ENCODE measurements at places on chromosomes 12 and 14.

- no peak for DNase-seq
Observed at GRCh38 chr14:72613975-72614319, 280.0 kb downstream of the DPF3 start.

DNA sequence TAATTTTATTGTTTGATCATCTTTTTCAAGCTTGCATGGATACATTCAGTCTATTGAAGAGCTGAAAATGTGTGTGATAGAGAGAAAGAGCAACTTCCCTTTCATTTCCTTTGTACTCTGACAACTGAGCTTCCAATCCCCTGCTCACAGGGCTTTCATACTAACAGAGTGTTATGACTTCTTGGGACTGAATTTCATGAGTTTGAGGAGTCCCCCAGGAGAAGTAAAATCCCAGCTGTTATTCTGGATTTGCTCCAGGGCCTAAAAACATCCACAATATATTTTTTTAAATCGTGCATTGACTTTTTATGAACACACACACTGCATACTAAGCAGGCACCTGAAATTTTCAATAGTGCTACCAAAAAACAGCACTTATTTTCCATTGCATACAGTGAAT, 195.8 kb upstream of the CAND1 start:
- DNase-seq = no peak

DNA sequence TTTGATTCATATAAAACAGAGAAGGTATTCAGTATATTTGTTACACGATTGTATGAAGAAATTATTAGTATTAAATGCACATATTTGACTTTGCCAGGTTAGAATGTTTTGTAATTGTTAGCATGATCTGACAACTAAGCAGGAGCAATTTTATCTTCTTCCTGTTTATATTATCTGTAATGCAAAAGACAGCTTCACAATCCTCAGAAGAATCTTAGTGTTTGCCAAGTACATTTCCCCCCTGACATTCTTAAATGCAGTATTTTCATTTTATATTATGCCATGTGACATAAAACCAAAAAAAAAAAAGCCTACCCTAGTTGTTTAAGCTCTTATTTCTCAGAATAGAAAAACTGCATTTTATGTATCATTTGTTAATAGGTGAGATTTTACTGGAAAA, 469.4 kb downstream of the FOXG1 start:
- DNase-seq = no peak

- DNase-seq = no peak
Observed at GRCh38 chr12:39402922-39403321, 40.0 kb downstream of the KIF21A start.

DNA sequence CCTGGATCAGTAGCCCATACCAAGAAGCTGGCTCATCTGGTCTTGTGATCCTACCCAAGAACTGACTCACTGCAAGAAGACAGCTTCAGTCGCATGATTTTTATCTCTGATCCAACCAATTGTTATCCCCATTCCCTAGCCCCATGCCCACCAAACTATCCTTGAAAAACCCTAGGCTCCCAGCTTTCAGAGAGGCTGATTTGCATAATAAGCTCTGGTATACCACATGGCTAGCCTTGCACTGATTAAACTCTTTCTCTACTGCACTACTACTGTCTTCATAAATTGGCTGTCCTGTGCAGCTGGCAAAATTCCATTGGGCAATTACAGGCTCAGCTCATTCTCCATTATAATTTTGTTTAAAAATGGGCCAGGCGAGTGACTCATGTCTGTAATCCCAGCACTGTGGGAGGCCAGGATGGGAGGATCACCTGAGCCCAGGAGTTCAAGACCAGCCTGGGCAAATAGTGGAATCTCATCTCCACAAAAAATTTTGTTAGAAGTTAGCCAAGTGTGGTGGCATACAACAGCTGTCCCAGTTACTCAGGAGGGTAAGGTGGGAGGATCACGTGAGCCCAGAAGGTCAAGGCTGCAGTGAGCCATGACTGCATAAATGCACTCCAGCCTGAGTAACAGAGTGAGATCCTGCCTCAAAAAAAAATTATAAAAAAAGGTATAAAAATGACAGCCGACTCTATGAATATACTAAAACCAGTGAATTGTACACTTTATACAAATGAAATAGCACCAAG, 76.7 kb upstream of the EIF5 start:
- DNase-seq = no peak

- no peak for DNase-seq
Observed at GRCh38 chr14:79896009-79896408, 315.3 kb downstream of the DIO2 start.

DNA sequence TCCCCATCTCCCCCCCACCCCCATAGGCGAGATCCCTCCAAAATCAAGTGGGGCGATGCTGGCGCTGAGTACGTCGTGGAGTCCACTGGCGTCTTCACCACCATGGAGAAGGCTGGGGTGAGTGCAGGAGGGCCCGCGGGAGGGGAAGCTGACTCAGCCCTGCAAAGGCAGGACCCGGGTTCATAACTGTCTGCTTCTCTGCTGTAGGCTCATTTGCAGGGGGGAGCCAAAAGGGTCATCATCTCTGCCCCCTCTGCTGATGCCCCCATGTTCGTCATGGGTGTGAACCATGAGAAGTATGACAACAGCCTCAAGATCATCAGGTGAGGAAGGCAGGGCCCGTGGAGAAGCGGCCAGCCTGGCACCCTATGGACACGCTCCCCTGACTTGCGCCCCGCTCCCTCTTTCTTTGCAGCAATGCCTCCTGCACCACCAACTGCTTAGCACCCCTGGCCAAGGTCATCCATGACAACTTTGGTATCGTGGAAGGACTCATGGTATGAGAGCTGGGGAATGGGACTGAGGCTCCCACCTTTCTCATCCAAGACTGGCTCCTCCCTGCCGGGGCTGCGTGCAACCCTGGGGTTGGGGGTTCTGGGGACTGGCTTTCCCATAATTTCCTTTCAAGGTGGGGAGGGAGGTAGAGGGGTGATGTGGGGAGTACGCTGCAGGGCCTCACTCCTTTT, 2.7 kb downstream of the GAPDH start:
- DNase-seq = no peak

GRCh38 chr14:42023452-42023851, 416.8 kb downstream of the LRFN5 start:
- peak; percentile 2 for DNase-seq

DNA sequence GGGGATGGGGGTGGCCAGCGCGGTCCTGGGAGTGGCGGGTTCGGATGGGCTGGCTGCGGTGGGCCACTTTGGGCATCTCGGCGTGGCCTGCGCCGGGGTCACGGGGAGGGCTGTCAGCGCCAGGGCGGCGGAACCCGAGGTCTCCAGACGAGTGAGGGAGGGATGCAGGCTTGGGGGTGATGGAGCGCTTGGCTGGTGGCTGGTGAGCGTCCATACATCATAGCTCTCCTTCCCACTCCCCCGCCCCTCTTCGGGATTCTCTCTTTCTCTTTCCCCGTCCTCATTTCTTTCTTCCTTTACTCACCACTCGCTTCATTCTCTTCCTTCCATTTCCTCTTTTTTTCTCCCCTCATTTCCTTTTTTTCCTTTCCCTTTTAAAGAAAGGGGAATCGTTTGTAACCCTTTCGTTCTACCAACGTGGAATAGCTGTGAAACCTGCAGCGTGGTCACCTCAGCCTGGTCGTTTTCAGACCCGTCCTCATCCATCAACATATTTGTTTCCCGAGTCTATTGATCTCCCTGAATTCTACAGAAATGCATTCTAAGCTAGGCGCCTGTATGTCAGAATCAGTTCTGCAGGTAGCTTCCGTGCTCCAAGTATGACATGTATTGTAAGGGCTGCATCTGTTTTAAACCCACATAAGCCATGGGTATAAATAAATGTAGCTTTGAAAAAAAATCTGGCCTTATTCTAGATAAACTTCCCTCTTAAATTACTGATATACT, 260.3 kb upstream of the E2F7 start:
- no peak for DNase-seq

GRCh38 chr12:65878540-65878939, 54.3 kb downstream of the HMGA2 start:
- peak; percentile 35 for DNase-seq

GRCh38 chr14:88289996-88290395, 33.1 kb downstream of the KCNK10 start:
- no peak for DNase-seq

Data from HuH-7 (cell line).